ENCODE measurements at places on chromosomes 3 and 15. TPM values are rescaled to one million over a fixed set of nuclear protein-coding genes. Genes with fewer than 3 reads are reported as not detected.

DNA sequence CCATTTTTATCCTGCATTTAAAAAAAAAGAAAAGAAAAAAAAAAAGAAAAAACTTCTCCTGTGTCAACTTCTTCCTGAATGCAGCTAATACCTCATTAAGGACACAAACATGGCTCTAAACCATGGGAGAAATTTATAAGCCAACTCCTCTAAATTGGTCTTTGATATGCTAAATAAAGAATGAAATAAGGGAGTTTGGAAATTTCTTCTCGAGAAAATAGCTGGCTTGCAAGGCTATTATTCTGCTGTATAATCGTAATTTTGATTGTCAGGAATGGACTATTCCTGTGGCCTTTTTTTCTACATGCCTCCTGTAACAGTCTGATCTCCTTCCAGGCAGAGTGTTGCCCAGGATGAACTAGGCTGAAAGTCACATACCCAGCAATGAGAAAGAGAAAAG is 20.6 kb downstream of the CTXND1 start:
- no peak for DNase-seq

DNA sequence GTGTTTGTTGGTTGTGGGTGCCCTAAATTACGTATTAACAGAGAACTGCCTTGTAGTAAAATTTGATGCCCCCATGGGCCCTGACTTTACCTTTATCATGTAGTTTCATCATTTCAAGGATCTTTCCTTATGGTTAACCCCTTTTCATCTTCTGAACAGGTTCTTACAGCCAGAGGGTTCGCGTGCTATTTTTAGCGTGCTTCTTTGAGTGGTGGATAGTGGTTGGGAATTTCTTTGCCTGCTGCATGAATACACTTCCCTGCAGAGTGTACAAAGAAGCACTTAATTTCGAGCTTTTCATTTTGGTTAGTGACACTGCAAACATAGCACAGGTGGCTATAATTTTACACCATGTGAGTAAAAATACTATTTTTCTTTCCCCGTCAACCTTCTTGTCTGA is 231.8 kb downstream of the ROBO2 start:
- no peak for DNase-seq

- DNase-seq, result peak; percentile 81
Observed at GRCh38 chr15:39461536-39462130, 119.2 kb upstream of the THBS1 start.

- no peak for DNase-seq
Observed at GRCh38 chr3:195094191-195094921, 176.6 kb downstream of the XXYLT1 start.

DNA sequence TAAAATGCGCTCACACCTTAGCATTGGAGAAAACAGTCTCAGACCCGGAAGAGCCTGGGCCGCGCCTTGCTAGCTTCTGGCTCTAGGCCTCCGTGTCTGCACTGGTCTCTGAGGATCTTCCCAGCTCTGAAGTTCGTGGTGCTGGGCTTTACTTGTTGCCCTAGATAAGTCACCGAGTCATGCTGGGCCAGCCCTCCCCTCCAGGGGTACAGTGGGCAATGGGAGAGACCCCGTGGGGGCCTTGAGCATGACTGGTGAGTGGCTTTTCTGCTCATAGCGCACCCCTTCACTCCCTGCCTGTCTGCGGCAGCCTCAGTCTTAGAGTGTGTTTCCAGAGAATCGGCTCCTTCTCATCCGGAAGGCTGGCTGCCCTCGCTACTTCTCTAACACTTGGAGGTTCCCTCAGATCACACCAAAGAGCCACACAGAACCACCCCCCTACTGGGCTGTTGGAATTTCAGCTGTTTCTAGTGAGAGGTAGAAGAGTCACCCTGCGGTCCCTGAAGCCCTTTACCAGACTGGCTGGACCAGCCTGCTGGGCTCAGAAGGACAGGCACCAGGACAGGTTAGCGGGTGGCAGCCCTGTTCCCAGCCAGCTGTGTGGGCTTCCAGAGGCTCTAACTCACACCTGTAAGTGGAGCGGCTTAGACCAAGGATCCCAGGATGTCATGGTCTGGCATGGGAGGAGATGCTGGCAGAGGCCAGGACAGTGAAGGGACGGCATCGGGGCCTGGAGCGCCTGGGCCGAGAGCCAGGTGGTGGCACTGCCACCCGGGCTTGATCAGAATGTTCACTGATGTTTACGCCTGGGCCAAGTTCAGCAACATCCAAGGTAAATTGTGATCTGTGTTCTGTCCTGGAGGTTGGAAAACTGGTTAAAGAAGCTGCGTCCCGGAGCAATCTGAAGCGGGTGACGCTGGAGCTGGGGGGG is 17.9 kb downstream of the ALDH1A3 start:
- no peak for DNase-seq

The HIGD2B gene
- not detected for polyA plus RNA-seq

The GP9 gene
- 0.37 TPM for polyA plus RNA-seq

The COPS2 gene
- 113 TPM for polyA plus RNA-seq
